ENCODE measurements at places on chromosomes 1 and 21. TPM values are rescaled to one million over a fixed set of nuclear protein-coding genes. Genes with fewer than 3 reads are reported as not detected.

DNA sequence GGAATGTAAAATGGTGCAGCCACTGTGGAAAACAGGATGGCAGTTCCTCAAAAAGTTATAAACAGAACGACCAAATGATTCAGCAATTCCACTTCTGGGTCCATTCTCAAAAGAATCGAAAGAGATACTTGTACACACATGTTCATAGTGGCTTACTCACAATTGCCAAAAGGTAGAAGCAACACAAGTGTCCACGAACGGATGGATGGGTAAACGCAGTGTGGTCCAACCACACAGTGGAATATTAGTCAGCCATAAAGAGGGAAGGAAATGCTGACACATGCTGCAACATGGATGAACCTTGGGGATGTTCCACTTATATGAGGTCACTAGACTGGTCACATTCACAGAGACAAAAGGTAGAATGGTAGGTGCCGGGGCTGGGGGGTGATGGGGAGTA lies 5.3 kb downstream of the KRTAP10-1 start:
- no peak overlapping the region for H3K27ac ChIP-seq
- no peaks in the 10 kb centered on the region for H3K4me1 ChIP-seq
- no peaks in the 10 kb centered on the region for H3K36me3 ChIP-seq
- H3K4me3 ChIP-seq, result no peak overlapping the region

GRCh38 chr21:46550116-46550941 lies 54.6 kb downstream of the S100B start:
- peaks cover 11% of the 10 kb centered on the region for H3K36me3 ChIP-seq
- H3K27ac ChIP-seq, result peak overlapping the region; percentile 72
- H3K27me3 ChIP-seq, result no peaks in the 10 kb centered on the region
- peak; percentile 89 for DNase-seq
- H3K4me3 ChIP-seq, result peak overlapping the region; percentile 32

GRCh38 chr1:201050515-201051277 lies 27.2 kb upstream of the KIF21B start:
- H3K27me3 ChIP-seq, result no peaks in the 10 kb centered on the region
- no peak overlapping the region for H3K4me3 ChIP-seq
- DNase-seq, result no peak
- no peak overlapping the region for H3K27ac ChIP-seq

DNA sequence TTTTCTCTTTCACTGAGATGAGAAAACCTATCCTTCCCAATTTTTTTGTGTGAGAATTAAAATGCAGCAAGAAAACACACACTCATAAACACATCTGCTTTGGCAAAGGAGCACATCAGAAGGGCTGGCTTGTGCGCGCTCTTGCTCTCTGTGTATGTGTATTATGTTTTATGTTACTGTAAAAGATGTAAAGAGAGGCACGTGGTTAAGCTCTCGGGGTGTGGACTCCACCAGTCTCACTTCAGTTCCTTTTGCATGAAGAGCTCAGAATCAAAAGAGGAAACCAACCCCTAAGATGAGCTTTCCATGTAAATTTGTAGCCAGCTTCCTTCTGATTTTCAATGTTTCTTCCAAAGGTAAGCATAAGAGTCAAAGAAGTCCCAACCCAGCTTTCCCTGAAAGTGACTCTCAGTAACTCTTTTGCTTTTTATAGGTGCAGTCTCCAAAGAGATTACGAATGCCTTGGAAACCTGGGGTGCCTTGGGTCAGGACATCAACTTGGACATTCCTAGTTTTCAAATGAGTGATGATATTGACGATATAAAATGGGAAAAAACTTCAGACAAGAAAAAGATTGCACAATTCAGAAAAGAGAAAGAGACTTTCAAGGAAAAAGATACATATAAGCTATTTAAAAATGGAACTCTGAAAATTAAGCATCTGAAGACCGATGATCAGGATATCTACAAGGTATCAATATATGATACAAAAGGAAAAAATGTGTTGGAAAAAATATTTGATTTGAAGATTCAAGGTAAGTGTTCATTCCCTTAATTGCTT lies at the start of gene CD2:
CD2 (plus strand) TSS at position 233 of the 780 bp plus-strand sequence; CDS start at position 296, 63 bp downstream.
- H3K4me3 ChIP-seq, result peak within 1 kb of the TSS; percentile 85
- peaks cover 5% of the 10 kb centered on the region for H3K36me3 ChIP-seq
- no peak for DNase-seq
- H3K27ac ChIP-seq, result peak within 1 kb of the TSS; percentile 76
- no peaks in the 10 kb centered on the region for H3K27me3 ChIP-seq

DNA sequence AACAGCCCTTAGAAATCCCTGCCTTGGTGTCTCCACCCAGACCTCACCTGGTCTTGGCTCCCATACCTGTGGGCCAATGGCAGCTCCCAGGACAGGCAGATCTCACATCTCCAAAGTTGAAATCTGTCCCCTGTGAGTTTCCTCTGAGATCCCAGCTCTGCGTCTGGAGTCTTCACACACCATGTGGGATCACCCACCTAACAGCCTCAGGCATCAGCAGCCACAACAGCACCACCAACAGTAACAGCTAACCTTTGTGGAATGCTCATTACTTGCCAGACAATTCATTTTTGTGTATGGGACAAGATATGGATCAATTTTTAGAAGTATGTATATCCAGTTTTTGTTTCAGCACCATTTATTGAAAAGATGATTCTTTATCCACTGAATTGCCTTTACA lies 523.2 kb downstream of the MATN1 start:
- H3K4me1 ChIP-seq, result no peaks in the 10 kb centered on the region
- no peak overlapping the region for H3K4me3 ChIP-seq
- no peaks in the 10 kb centered on the region for H3K27me3 ChIP-seq
- no peak overlapping the region for H3K27ac ChIP-seq

DNA sequence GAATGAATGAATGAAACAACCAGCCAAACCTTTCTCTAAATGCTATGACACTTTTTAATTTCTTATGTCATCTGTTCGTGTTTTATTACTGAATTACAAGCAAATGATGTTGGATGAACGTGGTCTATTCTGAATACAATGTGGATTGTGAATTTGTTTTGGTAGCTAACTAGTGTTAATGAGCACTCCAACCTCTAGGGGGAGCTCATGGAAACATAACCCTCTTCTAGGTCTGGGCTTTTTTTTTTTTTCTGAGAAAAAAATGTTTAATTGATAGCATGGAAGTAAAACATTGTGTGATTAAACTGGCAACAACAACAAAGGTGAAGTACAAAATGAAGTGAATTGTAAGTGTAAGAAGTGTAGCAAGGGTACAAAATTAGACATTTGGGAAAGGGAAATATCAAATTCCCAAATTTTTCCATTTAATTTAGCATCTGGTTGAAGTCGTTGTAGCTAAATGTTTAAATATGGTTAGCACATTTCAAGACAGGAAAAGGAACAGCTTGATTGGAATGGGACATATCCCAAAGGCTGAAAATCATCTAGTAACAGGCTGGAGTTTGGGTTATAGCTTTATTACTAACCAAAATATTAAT lies 42.6 kb upstream of the PTGS2 start:
- H3K27me3 ChIP-seq, result no peaks in the 10 kb centered on the region
- H3K4me3 ChIP-seq, result no peak overlapping the region
- no peak for DNase-seq
- H3K27ac ChIP-seq, result no peak overlapping the region
- no peaks in the 10 kb centered on the region for H3K4me1 ChIP-seq

GRCh38 chr1:157376681-157377080 lies 175.6 kb downstream of the FCRL5 start:
- DNase-seq, result no peak
- peaks cover 4% of the 10 kb centered on the region for H3K27me3 ChIP-seq
- H3K27ac ChIP-seq, result no peak overlapping the region
- H3K36me3 ChIP-seq, result no peaks in the 10 kb centered on the region
- H3K4me3 ChIP-seq, result no peak overlapping the region

HENMT1 gene
- 29.6 TPM for total RNA-seq

DNA sequence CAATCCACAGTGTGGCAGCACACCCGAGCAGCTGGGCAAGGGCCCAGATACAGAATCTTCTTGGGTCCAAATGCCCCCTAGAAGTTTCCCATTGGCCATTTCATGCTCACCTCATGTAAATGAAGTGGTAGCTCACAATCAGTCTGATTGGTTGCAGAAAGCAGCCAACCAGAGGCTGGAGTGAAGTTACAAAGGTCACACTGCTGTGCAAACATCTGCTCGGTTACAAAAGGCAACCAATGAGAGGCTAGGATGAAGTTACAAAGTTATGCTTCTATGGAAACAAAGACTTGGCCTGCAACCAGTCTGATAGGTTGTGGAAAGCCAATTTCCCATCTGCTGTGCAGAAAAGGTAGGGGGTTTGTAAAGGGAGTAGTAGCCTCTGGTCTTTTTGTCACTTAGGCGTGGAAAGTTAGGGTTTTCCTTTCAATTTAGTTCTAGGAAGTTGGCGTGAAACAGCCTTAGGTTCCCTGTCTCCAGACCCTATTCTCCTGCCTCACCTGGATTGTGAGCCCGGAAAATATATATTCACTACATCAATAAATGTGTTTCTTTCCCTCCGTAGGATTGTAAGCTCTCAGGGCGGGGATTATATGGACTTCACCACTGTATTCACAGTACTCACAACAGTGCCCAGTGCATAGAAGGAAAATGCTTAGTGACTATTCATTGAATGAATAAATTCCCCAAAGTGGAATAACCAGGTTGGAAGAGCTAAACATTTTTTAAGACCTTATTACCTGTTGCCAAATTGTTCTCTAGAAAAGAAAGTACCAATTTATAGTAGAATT lies 91.9 kb downstream of the URB2 start:
- H3K36me3 ChIP-seq, result no peaks in the 10 kb centered on the region
- H3K27ac ChIP-seq, result no peak overlapping the region
- H3K4me3 ChIP-seq, result no peak overlapping the region
- DNase-seq, result no peak
- H3K4me1 ChIP-seq, result no peaks in the 10 kb centered on the region

DNA sequence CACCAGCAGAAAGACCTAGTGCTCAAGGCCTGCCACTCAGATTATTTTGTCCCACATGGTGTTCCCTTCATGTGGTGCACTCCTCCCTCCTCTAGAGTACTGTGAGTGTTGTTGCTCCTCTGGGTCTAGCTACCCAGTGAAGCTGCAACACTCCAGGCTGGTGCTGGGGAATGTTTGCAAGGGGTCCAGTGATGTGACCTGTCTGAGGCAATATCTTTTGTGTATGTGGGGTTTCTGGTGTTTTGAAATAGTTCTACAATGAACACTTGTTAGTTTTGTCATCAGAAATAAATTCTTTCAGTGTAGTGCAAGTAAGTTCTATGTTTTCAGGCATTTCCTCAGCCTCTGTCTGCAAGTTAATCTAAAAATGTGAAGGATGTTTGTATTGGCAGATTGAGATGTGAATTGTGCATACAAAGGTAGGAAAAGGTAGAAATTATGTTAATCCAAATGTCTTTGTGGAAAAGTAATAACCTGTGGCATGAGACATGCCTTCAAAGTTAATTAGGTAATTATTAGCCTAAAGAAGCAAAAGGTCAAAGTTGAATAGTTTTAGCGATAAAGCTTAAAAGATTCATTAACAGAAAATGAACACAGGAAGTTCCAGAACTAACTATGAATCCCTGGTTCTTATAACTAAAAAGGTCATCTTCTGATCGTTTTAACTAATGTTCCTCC lies 616.8 kb downstream of the LTN1 start:
- H3K4me1 ChIP-seq, result no peaks in the 10 kb centered on the region
- DNase-seq, result no peak
- no peaks in the 10 kb centered on the region for H3K36me3 ChIP-seq
- H3K4me3 ChIP-seq, result no peak overlapping the region
